ENCODE measurements at places on chromosomes 1 and 21.

GRCh38 chr21:33488936-33489335 is 2.6 kb downstream of the DNAJC28 start:
- DNase-seq: no peak

DNA sequence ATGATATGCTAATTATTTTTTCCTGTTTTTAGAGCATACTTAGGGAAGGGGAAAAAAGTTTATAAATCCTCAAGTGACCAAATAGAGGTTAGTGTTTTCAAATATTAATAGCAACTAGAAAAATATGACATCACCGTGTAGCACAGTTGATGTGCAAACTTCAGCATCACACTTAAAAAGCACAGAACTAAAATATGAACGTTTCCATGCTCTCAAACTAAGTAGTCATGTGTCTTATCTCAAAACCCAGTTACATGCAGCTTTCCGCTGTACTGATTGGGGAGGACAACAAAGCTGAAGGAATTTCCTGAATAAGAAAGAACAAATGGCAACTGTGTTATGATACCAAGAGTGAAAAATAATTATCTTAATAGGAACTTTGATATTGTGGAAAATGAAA is 903.7 kb downstream of the ADGRL2 start:
- peak; percentile 83 for DNase-seq

DNA sequence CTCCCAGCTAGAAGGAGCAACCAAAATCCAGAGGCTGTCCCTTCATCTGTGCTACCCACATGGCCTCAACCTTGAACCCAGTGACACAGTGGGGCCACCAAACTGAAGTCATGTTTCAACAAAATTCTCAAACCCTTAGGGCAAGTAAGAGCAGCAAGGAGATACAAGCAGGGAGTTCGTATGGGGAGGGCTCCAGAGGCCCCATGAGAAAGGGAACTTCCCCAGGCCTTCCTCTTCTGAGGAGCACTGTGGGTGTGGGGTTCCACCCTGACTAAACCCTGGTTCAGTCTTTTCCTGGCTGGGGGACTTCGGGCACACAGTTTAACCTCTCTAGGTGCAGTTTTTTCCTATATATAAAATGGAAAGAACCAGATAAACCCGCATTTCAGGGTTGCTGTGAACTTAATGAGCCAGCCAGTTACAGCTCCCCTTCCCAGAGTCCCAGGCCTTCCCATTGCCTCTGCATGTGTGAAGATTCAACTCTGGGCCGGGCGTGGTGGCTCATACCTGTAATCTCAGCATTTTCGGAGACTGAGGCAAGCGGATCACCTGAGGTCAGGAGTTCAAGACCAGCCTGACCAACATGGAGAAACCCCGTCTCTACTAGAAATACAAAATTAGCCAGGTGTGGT is 8.0 kb upstream of the THEMIS2 start:
- DNase-seq: peak; percentile 62

DNA sequence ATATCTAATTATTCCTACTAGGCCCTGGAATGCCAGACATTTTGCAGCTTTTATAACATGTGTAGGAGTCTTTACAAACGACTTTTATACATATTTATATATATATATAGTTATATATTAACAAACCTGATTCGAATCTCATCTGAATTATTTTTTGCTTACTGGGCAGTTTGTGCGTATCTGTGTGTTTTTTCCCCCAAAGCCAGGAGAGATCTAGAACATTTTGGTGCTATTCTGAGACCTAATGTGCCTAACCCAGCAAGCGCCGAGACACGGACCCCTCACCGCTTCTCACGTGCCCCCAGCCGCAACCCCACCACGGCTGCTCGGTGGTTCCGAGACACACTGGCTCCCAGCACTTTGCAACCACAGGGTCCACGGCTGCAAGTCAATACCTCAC is 54.8 kb downstream of the CASZ1 start:
- DNase-seq: no peak

GRCh38 chr21:34800797-34801518 is 132.2 kb downstream of the CLIC6 start:
- no peak for DNase-seq

DNA sequence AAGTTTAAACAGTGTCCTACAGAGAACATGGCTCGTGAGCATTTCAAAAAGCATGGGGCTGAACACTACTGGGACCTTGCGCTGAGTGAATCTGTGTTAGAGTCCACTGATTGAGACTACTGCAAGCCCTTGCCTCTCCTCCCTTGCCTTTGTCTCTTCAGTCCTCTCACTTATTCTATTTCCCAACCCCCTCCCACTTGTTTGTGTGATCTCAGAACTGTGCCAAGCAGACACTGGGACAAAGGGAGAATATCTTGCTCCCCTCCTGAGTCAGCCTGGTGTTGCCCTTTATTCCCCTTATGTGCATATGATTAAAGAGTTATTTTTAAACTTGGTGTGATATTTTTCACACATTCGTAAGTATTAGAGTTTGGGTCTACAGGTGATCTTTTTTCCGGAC is 11.1 kb upstream of the RPRD2 start:
- no peak for DNase-seq

DNA sequence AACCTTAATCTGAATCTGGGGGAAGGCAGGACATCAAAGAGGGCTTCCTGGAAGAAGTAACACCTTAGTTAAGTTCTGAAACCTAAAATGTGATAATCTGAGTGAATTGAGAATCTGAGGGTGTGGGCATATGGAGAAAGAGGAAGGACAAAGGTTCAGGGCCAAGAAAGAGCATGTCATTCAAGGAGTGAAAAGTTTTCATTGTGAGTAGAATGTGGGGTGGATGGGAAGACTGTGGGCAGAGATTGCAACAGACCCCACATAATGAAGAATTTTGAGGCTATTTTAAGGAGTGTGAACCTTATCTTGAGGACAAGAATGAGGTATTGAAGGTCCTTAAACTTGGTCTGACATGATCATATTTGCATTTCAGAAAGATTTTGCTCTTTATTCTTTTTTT is 227.2 kb downstream of the PTGER3 start:
- peak; percentile 31 for DNase-seq

DNA sequence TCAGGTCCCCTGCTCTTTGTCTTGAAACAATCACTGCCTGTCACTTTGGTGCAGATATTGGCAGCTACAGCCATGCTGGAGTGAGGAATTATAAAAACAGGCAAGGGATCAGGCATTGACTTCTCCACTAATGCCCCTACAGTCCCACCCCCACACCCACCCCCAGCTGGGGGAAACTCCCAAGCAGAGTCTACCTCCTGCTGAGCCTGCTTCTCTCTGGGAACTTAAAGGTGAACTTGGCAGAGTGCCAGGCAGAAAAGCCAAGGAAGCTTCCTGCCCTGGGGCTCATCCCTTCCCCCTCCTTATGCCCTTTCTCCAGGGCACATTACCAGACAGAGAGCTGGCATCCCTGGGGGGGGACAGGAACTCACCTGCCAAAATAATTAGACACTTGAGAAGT is 6.7 kb downstream of the NCMAP start:
- DNase-seq: no peak

DNA sequence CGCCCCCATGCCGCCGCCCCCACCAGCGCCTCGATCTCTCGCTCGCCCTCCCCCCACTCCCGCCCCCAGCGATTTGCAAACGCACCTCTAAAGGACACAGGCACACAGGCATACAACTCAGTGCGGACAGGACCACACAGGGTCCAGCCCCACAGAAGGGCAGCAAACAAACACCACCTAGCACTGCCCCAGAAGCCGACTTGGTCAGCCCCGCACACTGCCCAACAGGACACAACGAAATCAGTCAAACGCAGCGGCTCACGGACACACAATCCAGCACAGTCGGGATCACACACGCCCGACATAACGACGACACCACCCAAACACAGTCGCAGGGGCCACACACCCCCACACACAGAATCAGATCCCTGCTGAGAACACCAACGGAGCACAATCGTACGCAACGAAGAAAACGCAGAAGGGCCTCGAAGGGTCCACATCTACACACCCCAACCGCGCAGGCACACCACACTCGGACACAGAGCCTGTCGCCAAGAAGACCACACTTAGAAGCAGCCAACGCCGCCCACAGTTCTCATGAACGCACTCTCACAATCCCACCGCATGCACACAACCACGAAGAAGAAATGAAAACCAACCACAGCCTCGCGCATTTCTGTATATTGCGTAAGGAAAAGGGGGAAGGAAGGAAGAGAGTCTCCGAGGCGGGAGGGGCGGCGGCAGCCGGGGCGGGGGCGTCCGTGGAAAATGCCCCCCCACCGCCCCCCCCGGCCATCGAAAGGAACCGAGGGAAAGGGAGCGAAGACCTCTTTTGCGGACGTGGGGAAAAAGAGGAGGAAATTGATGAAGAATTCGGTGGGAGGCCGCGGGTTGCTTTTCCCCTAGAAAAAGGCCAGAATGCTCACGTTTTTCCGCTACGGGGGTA is 481 bp downstream of the TAL1 start:
- DNase-seq: peak; percentile 88

GRCh38 chr1:3599286-3599811 is 12.0 kb downstream of the MEGF6 start:
- no peak for DNase-seq

DNA sequence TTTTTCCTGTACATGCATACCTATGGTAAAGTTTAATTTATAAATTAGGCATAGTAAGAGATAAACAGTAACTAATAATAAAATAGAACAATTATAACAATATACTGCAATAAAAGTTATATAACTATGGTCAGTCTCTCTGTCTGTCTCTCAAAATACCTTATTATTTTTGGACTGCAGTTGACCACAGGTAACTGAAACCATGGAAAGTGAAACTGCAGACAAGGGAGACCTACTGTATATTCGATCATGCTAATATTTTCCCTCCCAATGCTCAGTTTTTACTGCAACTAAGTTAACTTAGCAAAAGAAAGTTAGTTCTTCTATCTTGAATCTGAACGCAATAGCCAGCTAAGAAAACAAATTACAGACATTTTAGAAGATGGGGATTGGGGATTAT is 12.3 kb upstream of the DHX9 start:
- no peak for DNase-seq

- no peak for DNase-seq
Observed at GRCh38 chr1:109331113-109331512, 24.3 kb upstream of the MYBPHL start.

- DNase-seq: no peak
Observed at GRCh38 chr21:34553151-34553952, 41.3 kb upstream of the KCNE1 start.

- no peak for DNase-seq
Observed at GRCh38 chr1:186189156-186189555, 185.9 kb downstream of the TPR start.

DNA sequence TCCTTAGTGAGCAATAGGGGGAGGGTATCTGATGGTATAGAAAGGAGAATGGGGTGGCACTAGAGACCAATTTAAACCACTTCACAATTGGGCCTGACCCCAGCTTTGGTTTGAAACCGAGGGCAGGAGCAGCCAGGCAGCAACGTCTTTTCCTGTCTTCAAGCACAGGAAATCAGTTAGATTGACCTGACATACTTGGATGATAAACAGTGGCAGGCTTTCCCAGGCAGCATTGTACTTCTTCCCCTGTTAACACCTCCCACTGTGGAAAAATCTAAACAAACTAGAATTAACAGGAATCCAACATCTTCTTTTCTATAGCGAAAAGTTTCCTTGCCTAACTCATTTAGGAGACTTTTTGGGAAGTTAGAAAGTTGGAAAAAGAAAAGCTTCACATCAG is 40.6 kb downstream of the SELL start:
- no peak for DNase-seq

DNA sequence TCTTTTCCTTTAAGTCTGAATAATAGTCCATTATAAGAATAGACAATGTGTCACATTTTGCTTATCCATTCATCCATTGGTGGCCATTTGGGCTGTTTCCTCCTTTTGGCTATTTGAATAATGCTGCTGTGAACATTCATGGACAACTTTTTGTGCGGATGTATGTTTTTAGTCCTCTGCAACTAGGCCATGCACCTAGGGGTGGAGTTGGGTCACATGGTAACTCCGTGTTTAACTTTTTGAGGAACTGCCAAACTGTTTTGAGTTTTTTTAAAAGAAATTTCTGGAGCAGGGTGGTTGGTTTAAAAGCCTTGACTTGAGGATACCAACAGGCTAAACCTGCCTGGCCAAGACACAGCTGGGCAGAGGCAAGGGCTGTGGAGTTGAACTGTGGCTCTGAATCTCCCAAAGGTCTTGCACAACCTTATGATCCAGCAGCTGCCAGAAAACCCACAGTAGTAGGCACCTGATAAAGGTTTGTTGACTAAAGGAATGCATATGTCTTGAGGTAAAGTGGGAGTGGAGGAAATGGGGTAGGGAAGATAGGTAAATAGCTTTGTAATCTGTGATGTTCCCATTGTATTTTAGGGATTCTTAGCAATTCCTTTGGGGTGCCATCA is 5.6 kb upstream of the RPTN start:
- peak; percentile 22 for DNase-seq

DNA sequence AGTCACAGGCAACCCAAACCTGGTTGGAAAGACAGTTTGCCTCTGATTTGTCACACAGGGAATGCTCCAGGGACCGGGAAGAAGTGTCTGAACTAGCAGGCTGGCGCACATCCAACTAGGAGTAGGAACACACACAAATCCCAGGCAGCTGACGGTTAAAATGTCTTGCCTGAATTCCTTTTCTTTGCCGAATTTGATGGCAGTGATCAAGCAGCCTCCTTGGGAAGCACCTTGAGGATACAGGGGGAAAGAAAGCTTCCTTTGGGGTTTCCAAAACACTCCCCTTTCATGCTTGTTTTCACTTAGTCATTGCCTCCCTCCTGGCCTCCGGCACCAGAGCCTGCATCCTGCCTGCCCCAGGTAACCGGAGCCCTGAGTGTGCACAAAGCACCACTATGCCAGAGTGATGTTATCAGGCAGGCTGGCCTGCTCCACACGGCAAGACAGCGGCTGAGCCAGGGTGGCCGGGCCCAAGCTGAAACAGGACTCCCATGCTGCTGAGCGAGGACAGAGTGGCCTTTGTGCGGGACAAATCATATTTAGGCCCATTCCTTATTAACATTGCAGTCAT is 193.8 kb downstream of the LMX1A start:
- DNase-seq: no peak

Data from hematopoietic multipotent progenitor cell treated with erythropoietin and hydrocortisone succinate and interleukin-3 and kit ligand, for 4 days (in vitro differentiated cells).